GM12891 (cell line): ENCODE measurements at places on chromosomes 4 and X.

- DNase-seq: no peak
These were observed 35.5 kb downstream of the NCAPG start for GRCh38 chr4:17846266-17846665.

GRCh38 chr4:85995361-85995760, 364.5 kb downstream of the MAPK10 start:
- no peak for DNase-seq

DNA sequence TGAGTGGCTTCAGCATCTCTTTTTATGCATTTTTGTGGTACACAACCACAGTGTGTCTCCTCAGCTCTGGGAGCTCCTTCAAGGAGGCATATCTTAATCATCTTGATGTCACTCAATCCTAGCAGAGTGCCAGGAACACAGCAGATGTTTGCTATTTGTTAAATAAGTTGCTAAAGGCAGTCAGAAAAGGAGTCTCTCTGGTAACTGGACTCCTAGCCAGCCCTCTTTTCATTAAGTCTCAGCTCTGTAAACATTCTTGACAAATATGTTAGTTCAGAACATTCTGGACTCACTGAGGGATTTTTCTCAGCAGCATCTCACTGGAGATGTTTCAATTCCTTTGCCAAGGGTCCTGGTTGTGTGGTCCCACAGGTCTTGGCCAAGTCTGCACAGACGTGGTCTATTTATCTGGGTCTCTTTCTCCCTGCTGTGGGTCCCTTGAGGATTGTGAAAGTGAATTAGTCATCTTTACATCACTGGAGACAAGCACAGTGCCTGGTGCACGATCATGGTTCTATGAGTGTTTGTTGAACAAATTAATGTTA, 20.3 kb upstream of the FAM9C start:
- DNase-seq: no peak

GRCh38 chr4:145755802-145756201, 75.9 kb downstream of the C4orf51 start:
- DNase-seq: no peak

- DNase-seq: no peak
These were observed 33.4 kb upstream of the PHKA2 start for GRCh38 chrX:19017271-19017670.

DNA sequence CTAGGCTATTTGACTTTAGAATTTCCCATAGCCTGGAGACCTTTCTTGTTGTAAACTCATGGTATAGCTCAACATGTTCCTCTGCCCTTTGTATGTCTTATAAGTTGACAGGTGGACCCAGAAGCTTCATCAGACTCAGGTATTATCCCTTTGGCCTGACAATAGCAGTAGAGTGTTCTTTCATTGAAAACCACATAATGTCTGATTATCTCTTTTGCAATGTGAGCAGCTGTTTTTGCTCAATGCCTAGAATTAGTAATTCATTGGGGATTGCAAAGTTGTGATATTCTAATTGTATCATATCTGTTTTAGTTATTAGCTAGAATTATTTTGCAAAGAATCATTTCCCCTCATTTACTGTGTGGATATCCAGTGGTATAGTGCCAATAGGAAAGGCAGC, 27.5 kb downstream of the TBC1D19 start:
- no peak for DNase-seq

DNA sequence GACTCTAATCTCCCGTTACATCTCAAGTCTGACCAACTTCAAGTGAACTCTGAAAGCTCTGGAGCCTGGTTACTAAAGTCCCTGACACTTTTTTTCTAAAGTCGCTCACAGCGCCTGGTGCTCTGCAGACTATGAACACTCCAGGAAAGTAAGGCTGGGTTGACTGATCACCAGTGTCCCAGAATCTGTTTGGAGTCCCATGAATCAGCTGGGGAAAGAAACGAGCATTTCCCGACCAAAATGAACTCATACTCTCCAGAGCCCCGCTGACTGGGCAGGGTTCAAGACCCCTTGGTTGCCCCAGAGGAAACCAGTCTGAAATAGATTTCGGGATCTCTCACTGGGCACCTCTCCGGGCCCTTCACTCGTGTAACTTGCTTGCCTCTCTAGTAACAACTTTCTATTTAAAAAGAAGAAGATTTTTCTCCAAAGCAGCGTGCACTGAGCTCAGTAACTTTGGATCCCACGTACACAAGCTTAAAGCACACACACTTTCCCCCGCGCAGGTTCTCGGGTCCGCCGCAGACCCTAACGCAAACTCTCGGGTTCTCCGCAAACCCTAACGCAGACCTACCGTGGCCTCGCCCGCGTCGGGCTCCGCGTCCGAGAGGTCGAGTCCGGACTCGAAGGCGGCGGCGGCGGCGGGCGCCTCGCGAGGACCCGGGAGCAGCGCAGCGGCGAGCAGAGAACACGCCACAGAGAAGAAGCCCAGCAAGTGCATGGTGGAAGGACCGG, 964 bp downstream of the VEGFC start:
- no peak for DNase-seq

GRCh38 chr4:128155231-128155855, 94.2 kb downstream of the LARP1B start:
- DNase-seq: no peak

DNA sequence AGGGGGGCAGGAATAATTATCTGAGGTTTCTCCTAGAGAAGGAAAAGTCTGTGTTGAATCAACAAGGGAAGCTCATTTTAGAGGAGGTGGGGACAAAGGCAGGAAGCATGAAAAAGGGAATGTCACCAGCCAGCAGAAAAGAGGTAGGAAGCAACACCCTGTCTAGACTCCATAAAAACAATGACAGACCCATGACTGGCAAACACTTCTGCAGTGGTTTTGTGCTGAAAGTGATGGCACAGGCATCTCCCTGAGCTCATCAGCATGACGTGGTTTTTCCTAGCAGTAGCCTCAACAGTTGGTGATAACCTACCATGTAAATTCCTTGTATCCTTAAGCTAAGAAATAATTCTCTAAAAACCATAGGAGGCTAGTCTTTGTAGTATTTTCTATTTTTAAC, 110.7 kb upstream of the GALNT7 start:
- no peak for DNase-seq

GRCh38 chr4:151361126-151361525, 35.7 kb upstream of the SH3D19 start:
- no peak for DNase-seq

- DNase-seq: no peak
These were observed 50.2 kb upstream of the CXCL8 start for GRCh38 chr4:73690051-73690738.

DNA sequence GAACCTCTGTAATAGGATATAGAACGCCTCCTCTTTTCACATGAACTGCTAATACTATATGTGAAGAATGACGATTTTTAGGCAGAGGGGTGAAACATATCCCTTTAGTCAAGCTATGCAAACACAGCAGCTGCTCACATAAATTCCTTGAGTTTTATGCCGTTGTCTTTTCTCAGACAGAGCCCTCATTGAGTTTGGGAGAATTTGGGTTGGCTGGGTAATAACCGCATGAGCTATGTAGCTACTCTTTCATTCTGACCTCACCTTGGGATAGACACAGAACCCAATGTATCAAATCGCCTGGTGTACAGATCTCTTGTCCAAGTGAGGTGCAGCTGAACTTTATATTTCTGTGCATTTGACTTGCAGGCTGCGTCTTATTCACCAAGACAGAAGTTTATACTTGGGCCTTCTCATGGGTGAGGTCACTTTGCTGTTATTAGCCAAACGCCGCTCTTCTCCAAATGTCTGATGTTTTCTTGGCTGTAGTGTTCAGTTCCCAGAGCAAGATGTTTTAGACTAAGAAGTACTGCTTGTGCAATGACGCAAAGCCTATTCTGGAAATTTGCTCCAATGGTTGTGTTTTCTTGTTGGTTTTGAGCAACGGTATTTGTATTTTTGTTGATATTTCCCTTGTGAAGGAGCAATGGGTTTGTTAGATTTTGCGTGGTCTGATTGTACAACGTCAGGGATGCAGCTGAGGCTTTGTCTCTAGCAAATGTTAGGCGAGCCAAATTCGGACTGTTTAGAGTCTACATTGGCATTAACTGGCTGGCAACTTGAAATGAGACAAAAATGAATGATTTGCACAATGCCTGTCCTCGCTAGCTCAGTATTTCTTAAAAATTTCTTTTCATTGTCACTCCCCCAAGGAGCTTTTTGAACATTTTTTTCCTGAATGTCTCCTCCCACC, 11.2 kb upstream of the SPARCL1 start:
- DNase-seq: no peak

GRCh38 chr4:7426525-7427171, 8.1 kb downstream of the PSAPL1 start:
- no peak for DNase-seq

DNA sequence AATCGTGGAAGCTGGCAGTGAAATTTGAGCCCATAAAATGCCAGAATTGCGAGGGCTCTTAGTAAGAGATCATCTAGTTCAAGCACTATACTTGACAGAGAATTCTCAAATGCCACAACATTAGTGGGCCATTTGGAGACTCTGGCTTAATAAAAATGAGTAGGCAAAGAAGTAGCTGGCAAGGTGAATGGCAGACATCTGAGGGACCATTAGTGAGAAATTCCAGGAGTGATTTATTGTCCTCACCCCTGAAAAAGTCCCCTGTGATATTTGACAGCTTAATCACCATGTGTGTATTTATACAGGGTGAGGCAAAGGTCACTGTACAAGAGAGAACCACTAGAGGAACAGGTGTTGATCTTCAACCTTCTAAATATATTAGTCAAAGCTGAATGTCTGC, 207.5 kb downstream of the CHRDL1 start:
- DNase-seq: no peak

GRCh38 chr4:23305026-23305425, 584.8 kb downstream of the PPARGC1A start:
- no peak for DNase-seq

DNA sequence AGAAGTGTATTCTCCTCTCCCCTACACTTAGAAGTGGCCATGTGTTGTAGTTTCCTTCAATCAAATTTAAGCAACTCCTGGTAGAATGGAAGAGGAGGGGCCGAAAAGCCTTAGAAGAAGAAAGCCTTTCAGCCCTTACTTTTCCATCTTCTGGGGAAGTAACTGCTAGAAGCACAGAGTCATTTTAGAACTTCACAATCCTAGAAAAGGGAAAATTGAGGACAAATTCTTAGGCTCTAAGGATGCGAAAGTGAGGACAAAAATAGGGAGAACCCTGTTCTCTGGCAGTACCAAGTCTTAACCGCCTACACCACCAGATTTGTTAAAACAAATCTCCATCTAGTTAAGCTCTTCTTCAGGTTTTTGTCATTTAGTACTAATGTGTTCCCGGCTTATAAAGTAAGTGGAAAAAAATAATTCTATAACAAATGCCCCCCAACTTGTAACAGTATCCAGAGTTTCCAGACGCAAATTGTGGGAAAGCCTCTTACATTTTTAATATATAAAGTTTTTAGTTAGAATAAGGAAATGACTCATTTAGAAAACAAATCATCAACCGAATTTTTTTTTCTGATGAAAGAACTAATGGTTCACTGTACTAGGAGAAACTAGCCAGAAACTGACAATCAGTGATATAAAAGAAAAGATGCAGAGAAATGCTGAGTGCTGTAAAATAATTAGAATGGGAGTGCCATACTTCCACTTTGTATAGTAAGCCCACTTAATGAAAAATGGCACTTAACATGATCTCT, 76.0 kb downstream of the ARAP2 start:
- DNase-seq: no peak
